ENCODE measurements at places on chromosomes 5 and 9. TPM values are rescaled to one million over a fixed set of nuclear protein-coding genes. Genes with fewer than 3 reads are reported as not detected.

GRCh38 chr5:172051643-172052339 is 45.4 kb upstream of the FBXW11 start:
- peak; percentile 82 for DNase-seq

DNA sequence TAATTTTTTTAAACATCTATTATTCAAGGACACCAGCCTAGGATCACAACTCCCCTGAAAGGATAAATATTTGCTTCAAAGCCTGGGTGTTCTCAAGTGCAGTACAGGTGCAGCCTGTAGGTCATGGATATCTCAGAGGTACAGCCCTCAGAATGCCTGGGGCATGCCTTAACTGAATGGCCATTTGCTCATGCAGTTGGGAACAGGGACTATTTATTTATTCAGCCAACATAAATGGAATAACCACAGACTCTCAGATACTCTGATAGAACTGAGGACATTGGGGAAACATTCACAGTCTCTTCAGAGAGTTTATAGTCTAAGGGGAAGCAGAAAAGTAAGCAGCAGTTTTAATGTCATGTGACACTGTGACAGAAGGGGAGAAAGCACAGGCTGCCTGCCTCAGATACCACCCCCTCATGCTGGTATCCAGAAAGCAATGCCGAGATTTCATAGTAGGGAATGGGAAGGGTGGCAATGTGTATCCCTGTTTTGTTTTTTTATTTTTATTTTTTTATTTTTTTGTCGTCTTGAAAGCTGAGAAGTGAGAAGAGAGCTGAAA is 112.6 kb downstream of the MACIR start:
- no peak for DNase-seq

- no peak for DNase-seq
Measured at GRCh38 chr5:120942596-120943350, 478.7 kb downstream of the PRR16 start.

DNA sequence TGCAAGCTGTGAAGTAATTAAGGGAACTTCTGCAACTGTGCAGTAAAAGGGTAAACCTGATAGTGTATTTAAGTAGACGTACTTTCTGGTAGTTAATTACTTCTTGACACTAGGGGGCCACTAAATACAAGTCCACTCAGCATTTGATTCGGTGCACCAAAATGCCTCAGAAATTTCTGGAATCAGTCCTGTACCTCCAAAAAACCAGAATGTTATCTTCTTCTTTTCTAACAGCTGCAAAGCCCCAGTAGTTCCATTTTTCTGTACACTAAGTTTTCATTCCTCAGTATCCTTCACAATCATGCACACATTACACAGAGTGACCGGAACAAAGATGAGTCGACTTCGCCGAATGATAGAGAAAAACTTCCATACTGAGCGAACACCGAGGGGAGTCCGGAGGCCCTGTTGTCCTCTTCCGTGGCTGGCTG is 484 bp downstream of the GFM2 start:
- no peak for DNase-seq

- DNase-seq: no peak
Measured at GRCh38 chr5:66498791-66499207, 97.4 kb upstream of the MAST4 start.

GRCh38 chr9:8856396-8857067 is 1057.0 kb upstream of the DMAC1 start:
- no peak for DNase-seq

- DNase-seq: no peak
Measured at GRCh38 chr5:52738095-52738506, 49.6 kb upstream of the ITGA1 start.

GRCh38 chr5:91178461-91178860 is 204.7 kb downstream of the ARRDC3 start:
- DNase-seq: no peak

DNA sequence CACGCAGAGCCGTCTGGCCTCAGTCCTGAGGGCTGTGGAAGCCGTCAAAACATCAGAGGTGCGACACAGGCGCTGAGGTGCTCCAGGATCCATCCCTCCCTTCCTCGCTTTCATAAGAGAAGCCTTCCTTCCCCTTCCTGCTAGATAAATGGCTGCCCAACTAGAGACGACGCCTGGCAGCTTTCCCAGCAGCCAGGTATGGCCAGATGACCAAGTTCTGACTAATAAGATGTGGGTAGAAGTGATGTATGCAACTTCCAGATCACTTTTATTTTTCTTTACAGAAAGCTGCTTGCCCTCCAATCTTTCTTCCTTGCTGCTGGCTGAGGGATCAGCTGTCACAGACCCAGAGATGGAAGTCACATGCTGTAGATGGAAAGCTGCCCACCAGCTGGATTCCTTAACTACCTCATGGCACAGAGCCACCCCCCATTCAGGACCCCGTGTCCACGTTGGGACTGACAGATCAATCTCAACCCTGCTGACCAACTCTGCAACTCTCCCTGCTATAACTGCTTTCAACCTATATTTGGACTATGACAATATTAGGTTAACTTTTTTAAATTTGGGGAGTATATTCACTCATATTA is 8.8 kb downstream of the MAPK9 start:
- no peak for DNase-seq

DNA sequence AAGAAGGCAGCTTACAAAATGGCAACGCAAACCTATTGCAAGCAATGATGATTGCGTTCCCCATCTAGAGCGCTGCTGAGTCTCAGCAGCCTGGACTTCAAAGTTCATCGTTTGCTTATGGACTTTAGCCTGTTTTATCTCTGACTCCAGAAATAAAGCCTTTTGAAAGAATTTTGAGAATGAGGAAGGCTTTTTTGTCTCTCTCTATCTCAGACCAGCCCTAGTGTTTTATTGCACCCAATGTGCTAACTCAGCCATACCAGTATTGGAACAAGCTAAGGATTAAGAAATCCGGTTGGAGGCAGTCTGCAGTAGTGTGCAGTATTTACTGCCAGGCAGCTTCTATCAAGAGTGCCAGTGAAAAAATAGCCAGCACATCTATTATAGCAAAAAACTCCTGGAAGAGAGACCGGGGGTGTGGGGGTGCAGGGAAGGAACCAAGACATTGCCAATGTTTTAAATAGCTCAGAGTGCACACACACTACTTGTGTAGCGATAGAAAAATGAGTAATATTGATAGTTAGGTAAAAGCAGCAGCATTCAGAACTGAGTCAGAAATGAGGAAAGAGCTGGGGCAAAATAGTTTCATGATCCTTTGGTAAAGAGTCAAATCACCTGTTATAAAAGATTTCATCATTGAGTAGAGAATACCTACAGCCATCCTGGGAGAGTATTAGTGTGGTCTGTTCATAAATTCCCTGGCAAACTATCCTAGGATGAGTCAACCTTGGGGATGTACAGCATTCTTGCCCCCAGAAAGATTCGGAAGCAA is 219.0 kb downstream of the ZNF608 start:
- no peak for DNase-seq

- DNase-seq: no peak
Measured at GRCh38 chr9:127925959-127926905, 4.3 kb downstream of the PIP5KL1 start.

GRCh38 chr5:8560776-8561175 is 691.8 kb downstream of the MTRR start:
- DNase-seq: no peak

- no peak for DNase-seq
Measured at GRCh38 chr5:119048246-119048645, 22.6 kb upstream of the DMXL1 start.

- peak; percentile 67 for DNase-seq
Measured at GRCh38 chr5:172097356-172097755, 90.7 kb downstream of the STK10 start.

DNA sequence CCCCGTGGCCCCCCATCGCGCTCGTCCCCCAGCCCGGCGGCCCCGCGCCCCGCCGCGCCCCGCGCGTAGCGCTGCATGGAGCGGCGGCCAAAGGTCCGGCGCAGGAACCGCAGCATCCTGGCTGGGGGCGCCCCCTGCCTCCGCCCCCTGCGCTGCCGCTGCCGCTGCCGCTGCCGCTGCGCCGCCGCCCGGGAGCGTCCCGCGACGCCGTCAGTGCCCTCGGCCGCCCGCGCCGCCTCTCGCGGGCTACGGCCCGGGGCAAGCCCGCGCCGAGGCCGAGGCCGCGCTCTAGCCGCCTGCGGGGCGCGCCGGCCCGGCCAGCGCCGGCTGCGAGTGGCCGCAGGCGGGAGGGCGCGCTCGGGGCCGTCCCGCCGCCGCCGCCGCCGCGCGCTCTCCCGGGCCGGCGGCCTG is 523 bp downstream of the EPB41L4B start:
- DNase-seq: no peak

- no peak for DNase-seq
Measured at GRCh38 chr9:281741-282645, 67.3 kb downstream of the DOCK8 start.

DNA sequence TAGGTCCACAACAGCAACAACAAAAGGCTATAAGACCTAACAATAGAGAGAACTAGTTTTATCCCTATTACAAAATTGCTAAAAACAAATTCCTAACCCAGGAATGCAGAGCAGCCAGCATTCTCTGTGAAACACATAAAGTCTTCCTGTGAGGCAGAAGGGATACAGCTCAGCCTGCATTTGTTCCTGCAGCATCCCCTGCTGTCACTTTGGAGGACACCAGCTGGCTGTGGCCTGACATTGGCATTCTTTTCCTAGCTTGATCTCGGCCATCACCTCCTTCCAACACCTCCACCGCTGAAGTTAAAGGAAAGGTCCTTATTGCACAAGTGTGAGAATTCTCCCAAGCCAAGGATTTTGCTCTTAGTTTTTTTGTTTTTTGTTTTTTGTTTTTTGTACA is 186.1 kb downstream of the SNCAIP start:
- DNase-seq: peak; percentile 27

DNA sequence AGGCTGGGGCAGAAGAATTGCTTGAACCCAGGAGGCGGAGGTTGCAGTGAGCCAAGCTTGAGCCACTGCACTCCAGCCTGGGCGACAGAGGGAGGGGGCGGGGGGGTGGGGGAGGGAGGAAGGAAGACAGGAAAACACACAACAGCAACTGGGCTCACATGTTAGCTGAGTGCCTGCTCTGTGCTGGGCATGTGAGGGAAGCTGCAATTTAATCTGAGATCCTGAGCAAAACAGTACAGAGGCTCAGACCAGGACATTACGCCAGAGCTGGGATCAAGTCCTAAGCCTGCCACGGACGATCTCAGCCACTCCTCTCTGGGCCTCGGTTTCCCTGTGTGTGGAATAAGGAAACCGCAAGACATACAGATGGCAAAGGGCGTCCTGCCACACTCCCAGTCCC is 119.1 kb downstream of the VAV2 start:
- DNase-seq: no peak

GRCh38 chr9:106885451-106885850 is 22.5 kb downstream of the ZNF462 start:
- no peak for DNase-seq

- DNase-seq: no peak
Measured at GRCh38 chr5:142540922-142541422, 144.9 kb downstream of the FGF1 start.

DNA sequence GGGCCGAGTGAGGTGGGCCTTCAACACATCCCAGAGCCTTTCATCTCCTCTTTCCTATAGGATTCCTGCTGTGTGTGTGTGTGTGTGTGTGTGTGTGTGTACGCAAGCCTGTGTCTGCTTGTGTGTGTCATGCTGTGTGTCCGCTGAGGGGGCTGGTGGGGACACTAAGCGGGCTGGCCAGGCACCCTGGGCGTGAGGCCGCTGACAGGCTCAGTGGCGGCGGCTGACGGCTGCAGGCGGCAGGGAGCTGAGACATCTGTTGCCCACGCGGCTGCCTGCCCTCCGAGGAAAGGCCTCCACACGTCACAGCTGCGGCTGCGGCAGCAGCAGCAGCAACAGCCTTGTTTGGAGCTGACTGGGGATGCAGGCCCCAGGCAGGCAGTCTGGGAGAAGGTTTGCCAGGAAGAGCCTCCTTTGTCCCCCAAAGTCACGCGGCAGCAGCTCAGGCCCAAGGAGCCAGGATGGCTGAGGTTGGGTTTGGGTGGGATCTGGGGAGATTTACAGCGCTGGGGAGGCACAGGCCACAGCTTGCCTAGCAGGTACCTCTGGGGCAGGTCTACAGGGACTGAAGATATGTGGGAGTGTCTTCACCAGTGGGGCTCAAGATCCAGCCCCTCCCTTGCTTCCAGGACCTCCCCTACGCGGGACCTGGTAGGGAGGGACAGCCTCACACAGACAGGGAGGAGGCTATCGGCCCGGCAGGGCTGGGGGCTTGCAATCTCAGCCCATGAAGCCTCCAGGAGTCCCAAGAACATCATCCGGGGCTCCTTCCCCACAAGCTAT is 1.8 kb downstream of the PDLIM4 start:
- peak; percentile 64 for DNase-seq

Gene FBP1
- 3.8 TPM for total RNA-seq

Gene SPOCK1
- total RNA-seq: 63.8 TPM

Gene SOWAHA
- total RNA-seq: 1.3 TPM

Gene C5orf47
- total RNA-seq: 26.0 TPM

Gene NNT
- total RNA-seq: 55.0 TPM

Gene PCDHB6
- total RNA-seq: 3.7 TPM

Gene IL9
- not detected for total RNA-seq

Gene UBE2QL1
- total RNA-seq: 3.2 TPM

Gene TCERG1
- total RNA-seq: 122 TPM

Gene F2RL1
- total RNA-seq: 1.1 TPM

Gene BTNL3
- total RNA-seq: not detected

Gene GMCL2
- 11.0 TPM for total RNA-seq

Gene FAM81B
- total RNA-seq: 27.1 TPM

Gene SREK1
- total RNA-seq: 139 TPM
